ENCODE measurements at places on chromosomes 2 and 18. TPM values are rescaled to one million over a fixed set of nuclear protein-coding genes. Genes with fewer than 3 reads are reported as not detected.

Gene PER2
- total RNA-seq, result 2.0 TPM

Gene MATN3
- 13.3 TPM for total RNA-seq

Gene COL3A1
- 458 TPM for total RNA-seq

Gene CHRND
- not detected for total RNA-seq

Gene SFTPB
- not detected for total RNA-seq

DNA sequence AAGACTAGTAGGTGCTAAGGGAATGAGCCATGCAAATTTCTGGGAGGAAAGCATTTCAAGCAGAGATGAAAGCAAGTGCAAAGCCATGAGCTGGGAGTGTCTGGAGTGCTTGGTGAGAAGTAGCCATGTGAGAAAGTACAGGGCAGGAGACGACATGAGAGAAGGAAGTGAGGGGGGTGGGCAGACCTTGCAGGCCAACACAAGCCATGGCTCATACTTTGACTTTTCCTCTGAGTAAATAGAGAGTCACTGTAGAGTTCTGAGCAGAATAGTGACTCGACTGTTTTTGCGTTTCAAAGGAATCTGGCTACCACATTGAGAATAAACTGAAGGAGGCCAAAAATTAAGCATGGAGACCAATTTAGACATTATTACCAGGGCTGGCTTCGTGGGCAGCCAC, 42.2 kb downstream of the SCN2A start:
- DNase-seq, result no peak

DNA sequence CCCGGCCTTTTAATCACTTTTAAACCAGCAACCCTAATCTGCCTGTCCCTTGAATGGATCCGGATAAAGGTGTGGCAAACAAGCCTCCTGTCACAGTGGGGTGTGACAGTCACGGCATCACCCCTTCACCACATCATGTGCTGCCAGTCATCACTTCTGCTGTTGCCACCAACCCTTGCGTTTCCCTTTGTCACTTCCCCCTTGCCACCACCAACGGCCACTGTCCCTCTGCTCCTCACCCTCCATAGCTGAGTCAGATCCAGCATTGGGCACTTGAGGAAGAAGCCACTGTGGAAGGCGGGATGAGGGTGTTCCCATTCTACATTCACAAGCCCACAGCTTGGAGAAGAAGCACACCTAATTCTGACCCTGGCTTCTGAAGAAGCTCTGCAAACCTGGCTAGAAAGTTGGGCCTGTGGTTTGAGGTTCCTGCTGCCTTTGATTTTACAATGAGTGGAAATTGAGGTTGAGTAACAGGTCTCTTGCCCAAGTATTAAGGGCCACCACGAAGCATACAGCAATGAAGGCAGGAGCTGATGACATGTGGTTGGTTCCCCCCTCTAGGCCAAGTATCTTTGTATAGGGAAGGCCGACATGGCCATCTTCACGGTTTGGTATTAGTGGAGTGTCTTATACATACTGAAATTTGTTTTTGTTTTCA, 22.9 kb upstream of the DARS1 start:
- no peak for DNase-seq

GRCh38 chr2:240322231-240322955, 113.1 kb upstream of the GPC1 start:
- no peak for DNase-seq

DNA sequence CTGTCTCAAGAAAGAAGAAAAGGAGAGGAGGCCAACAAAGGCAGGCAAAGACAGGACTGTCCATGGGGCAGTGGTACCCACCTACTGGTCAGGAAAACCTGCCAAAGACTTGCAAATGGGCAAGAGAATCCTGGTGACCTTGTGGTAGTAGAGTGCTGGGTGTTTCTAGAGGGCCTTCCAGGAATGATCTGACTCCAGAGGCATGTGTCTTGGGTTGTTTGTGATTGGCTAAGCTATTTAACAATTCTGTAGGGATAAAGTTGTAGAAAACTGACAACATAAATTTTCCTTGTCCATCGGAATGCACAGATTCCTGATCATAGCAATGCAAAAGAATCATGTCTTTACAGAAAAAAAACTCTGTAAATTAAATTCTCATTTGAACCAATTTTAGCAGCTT, 68.5 kb upstream of the ZNF532 start:
- DNase-seq, result no peak

DNA sequence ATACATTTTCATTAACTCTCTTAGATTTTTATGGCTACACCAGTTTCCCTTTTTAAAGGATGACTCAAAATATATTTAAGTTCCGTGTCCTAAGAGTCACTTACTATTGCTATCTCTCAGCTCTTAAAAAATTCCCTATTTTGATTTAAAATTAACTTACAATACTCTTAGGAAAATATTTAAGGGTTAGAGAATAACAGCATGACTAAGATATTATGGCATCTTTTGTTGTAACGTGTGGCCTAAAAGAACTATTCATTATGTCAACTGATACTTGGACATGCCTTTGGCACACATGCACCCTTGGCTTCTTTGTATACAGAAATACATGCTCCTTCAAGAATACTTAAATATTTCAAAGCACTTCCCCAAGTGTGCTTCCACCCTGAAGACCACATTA, 42.3 kb downstream of the SCN3A start:
- peak; percentile 89 for DNase-seq

DNA sequence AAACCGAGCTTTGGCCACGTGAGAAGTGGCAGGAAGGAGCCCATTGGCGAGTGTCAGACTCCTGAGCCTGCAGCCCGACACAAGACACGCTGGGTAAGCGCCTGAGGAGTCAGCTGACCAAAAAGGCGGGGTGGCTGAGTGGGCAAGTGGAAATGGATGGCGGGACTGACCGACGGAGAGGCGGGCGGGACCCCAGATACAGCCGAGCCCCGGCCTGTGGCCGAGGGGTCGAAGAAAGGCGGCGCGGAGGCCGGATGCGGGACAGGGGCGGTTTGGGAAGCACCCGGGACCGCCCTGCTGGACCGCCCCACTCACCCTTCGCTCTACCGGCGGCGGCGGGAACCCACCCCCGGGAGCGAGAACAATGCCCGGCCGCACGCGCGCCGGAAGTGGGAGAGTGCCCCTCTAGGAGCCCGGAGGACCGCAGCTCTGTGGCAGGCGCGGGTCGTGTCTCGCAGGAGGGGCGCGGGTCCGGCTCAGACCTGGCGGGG, 22.8 kb downstream of the ZSCAN30 start:
- peak; percentile 56 for DNase-seq

GRCh38 chr2:121818546-121818945, 63.1 kb downstream of the TSN start:
- DNase-seq, result no peak

DNA sequence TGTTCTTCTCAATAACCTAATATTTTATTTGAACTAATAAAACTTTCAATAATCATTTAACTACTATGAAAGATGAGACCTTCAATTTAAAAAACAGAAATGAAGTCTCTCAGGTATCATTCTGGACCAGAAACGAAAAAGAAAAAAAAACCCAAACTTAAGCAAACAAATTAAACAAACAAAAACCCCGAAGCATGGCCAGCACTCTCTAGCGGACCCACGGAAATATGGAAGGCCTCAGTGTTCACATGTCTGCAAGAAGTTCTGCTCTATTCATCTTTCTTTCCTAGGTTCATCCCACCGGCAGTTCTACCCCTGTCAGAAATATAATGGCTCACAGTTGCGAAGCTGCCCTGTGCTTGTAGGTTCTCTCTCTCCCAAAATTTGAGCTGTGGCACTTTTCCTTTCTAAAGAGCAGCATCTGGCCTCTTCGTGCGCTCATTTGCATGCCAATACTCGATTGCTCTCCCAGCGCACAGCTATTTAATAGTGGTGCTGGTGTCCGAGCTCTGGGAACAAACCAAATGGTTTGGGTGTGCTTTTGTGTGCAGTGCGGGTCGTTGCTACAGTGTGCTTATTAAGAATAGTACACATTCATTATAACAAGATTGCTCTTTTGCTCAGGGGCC, 129.0 kb upstream of the ZEB2 start:
- no peak for DNase-seq

GRCh38 chr18:48696218-48696617, 157.4 kb downstream of the CTIF start:
- DNase-seq, result no peak

DNA sequence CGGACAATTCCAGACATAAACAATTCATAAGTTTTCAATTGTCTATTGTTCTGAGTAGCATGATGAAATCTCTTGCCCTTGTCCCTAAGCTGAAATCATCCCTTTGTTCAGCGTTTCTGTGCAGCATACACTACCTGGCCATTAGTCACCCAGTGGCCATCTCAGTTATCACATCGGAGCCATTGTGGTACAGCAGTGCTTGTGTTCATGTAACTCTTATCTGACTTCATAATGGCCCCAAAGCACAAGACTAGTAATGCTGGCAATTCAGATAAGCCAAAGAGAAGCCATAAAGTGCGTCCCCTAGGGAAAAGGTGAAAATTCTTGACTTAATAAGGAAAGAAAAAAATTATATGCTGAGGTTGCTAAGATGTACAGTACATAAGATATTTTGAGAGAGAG, 127.2 kb downstream of the FHOD3 start:
- DNase-seq, result no peak

DNA sequence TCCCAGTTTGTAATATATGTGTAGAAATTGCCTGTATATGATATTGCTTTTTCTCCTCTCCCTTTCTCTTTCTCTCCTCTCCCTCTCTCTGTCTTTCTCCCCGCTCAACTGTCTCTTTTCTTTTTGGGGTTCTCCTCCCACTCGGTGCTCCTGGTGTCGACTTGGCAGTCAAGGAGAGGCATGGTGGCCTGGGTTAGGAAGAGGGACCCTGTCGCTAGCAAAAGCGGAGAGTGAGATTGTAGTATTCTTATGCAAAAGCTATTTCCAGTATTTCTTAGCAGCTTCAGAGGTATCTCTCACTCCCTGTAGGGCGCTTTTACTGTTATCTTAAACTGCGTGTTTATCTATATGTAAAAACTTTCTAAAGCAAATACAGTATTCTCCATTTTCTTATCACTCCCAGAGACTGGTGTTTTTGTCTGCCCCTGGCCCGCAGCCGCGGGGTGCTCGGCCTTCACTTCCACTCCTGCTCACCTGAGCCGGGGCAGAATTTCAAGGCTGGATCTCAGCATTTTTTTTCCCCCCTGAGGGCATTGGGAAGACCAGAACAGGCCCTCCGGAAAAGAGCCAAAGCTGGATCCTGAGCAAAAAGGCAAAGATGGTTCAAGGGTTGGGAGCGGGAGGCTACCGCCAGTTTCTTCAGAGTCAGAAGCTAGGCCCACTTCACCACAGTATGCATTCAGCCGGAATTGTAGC, 4.3 kb downstream of the SIX3 start:
- no peak for DNase-seq

Data from astrocyte (in vitro differentiated cells and primary cell).